ENCODE measurements at places on chromosomes 16 and 17.

DNA sequence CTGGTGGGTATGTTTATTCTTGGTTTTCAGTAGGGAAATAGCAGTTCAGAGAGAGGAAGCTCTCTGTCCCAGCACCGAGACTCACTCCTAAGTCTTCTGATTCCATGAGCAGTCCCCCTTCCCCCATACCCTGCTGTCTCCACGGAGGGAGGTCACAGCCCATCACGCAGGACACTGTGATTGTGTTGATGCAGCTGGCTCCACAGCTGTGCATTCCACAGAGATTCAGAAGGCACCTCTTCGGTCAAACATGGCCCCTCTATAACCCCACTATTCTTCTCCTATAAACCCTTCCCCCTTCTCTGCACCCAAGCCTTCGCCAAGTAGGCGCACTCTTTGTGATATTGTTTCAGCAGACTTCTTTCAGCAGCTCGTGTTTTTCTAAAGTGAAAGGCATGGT lies 104.3 kb upstream of the HLF start:
- no peak for DNase-seq

GRCh38 chr16:81456523-81457325 lies 12.1 kb downstream of the CMIP start:
- DNase-seq: no peak

- DNase-seq: no peak
These were observed 78.9 kb downstream of the SLC6A2 start for GRCh38 chr16:55734665-55735064.

DNA sequence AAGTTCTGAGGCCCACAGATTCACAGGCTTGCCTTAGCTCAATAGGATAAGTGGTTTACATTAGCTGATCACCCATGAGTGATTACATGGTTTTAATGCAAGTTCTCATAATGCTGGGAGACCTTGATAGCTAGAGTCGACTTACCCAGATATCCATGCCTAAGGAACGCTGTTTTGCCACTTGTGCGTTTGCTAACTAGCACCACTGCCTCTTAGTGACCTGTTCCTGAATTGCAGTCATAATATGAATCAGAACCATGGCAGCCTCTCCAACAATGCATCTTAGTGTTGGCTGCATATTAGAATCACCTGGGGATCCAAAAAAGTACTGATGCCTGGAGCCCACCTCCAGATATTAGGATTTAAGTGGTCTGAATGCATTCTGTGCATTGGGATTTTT lies 251.1 kb upstream of the CDH5 start:
- DNase-seq: no peak

DNA sequence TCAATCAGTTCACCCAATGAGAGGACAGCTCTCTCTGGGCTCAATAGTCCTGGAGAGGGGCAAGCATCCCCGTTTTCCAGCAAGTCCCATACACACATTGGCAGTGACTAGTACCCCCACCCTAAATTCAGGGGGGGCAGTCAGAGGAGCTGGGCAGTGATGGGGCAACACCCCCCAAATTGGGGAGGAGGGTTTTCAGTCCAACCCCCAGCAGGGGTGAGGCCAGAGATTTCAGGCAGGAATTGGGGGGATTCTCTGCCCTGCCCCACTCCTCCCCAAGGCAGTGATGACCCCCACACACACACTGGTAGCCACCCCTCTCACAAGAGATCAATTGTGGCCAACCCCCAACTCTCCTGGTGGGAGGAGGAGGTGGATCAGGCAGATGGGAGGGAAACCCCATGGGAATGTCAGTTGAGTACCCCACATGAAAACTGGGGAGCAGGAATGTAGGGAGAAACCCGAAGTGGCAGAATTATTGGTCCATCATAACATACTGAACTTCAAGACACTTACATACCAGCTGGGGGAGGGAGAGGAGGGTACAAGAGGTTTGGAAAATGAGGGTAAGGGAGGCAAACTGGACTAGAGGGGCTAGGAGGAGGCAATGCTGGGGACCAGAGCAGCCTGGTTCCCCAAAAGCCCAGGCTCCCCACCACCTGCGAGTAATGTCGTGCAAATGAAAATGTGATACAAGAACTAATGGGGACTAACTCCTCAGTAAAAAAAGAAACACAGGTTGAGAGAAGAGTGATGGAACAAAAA lies 3.1 kb downstream of the VAMP2 start:
- DNase-seq: no peak

DNA sequence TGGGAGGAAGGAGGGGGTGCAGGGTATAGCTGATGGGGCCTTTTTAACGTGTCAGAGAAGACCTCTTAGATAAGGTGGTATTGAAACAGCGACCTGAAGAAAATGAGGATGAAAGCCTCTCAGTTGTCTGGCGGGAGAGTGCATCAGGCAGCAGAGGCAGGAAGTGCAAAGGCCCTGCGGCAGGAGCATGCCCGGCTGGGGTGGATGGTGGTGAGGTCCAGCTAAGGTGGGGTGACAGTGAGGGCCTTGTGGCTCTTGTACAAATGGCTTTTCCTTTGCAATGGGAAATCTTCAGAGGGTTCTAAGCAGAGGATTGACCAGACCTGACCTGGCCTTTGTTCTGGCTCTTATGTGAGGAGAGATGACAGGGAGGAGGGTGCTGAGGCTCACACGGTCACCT lies 11.4 kb downstream of the MMP15 start:
- DNase-seq: no peak

DNA sequence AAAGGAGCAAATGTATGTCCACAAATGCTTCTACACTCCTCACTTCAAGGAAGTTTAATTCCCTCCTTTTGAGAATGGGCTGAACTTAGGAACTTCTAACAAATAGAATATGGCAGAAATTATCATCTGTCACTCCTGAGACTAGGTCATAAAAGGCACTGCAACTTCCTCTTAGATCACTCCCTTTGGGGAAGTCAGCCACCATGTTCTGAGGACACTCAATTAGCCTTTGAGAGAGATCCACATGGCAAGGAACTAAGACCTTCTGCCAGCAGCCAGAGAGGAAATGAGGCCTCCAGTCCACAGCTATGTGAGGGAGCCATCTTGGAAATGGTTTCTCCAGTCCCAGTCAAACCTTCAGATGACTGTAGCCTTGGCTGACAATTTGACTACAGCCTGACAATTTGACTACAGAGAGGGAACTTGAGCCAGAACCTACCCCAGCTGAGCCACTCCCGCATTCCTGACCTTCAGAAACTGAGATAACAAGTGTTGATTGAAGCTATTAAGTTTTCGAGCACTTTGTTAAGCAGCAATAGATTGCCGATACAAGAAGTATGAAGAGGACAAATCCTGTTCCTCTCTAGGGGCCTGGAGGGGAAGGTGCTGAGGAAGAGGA lies 113.4 kb upstream of the SEC14L1 start:
- DNase-seq: no peak

GRCh38 chr17:70906808-70907207 lies 737.5 kb downstream of the KCNJ2 start:
- no peak for DNase-seq

DNA sequence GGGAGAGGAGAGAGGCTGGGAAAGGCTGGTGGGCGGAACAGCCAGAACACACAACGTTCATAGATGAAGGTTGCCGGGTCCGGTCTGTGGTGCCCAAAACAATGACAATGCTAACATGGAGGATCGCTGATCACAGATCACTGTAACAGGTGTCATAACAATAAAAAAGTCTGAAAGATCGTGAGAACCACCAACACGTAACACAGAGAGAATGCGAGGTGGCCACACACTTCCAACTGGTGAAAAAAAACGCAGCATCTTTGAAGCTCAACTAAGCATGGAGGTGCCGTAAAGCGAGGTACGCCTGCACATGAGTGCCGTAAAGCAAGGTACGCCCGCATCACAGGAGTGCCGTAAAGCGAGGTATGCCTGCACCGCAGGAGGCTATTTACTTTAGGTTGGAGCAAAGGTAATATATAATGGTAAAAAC lies 42.3 kb downstream of the ABR start:
- DNase-seq: no peak

DNA sequence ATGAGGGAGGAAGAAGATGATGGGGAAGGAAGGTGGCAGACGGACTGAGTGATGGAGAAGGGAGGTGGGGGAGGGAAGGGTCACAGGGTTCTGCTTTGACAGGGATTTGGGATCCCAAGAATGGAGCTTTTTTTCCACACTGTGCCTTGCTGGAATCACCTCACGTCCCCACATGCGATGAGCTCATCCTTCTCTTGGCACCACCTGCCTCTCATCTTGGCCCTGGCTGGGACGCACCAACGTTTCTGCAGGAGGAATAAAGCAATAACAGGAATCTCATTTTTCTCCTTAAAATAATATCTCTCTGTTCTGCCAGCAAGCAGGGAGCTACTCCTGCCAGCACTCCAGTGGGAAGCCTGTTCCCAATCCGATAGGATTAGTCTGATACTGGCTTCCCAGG lies 47.8 kb downstream of the MEOX1 start:
- no peak for DNase-seq

DNA sequence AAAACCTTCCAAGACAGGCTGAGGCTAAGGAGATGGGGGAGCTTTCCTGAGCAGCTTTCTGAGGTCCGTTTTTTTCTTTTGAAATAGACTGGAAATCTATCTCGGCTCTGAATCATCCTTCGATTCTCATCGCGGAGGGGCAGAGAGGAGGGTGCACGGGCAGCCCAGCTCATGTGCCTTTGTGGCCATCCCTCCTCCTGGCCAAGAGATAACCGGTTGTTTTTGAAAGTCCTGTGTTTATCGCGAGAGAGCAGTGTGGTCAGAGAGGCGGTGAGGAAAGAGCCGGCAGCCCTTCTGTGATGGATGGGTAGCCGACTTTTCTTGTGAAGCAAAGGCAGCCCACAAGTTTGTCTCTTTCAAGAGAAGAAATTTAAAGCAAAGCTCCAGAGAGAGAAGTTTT lies 191.6 kb downstream of the CCDC182 start:
- DNase-seq: no peak

DNA sequence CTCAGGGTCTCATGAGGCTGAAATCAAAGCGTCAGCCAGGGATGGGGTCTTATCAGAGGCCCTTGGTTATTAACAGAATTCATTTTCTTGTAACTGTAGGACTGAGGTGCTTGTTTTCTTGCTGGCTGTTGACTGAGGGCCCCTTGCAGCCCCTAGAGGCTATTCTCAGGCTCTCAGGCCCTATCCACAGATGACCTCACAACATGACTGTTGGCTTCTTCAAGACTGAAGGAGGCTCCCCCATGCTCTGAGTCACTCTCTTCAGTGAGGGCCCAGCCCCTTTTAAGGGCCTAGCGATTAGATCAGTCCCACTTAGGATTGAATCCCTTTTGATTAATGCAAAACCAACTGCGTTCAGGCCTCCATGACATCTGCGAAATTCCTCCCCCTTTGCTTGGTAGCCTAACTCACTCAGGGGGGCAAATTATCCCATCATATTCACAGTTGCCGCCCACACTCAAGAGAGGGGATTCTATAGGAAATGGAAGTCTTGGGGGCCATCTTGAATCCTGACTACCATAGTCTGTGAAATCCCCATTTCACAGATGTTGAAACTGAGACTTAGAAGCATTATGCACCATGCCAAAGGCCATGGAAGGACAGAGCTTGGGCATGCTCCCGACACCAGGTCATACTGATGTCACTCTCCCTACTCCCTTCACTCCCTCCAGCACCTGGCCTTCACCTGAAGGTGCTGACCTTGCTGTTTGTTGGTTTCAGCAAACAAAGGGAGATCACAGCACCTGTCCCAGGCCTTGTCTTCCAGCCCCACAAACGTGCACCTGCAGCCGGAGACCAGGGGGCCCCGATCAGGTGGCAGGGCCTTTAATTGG lies 592.3 kb downstream of the MAF start:
- no peak for DNase-seq

- DNase-seq: no peak
These were observed 1026.4 kb downstream of the KCNJ18 start for GRCh38 chr17:22718689-22719088.

- no peak for DNase-seq
These were observed 94.2 kb downstream of the KATNIP start for GRCh38 chr16:27644165-27644564.

Measured in stimulated activated CD8-positive, alpha-beta memory T cell treated with anti-CD3 and anti-CD28 coated beads, Interleukin-4, amount 100 ng/mL, for 1 hour (primary cell).